Cardiac muscle cell (in vitro differentiated cells and primary cell): ENCODE measurements at places on chromosomes 16 and 17.

- DNase-seq = no peak
Observed at GRCh38 chr17:62030264-62030663, 34.8 kb downstream of the MED13 start.

GRCh38 chr17:73323409-73324159 lies 11.8 kb upstream of the CDC42EP4 start:
- peak; percentile 52 for DNase-seq

- DNase-seq = peak; percentile 92
Observed at GRCh38 chr17:74454197-74455024, 12.0 kb upstream of the CD300A start.

DNA sequence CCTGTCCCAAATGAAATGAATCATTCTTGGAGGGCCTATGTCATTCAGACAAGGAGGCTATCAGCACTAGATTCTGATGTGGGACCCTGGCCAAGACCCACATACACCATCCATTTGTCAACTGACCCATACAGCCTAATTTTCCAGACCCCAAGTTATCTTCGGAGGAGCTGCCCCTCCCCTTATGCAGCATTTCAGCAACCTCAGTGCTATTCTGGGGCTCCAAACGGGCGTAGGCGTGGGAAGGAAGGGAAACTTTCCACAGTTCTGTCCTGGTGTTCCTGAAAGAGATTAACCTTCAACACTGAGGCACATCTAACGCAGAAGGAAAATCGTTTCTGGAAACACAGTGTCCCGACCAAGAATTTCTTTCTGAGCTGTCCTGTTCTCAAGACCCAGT lies 86.7 kb downstream of the MYH11 start:
- no peak for DNase-seq

GRCh38 chr17:48681609-48682008 lies 40.7 kb downstream of the PRAC1 start:
- no peak for DNase-seq

GRCh38 chr17:45320931-45321461 lies 4.2 kb upstream of the MAP3K14 start:
- peak; percentile 85 for DNase-seq

- no peak for DNase-seq
Observed at GRCh38 chr17:17557796-17558195, 33.7 kb downstream of the PEMT start.

DNA sequence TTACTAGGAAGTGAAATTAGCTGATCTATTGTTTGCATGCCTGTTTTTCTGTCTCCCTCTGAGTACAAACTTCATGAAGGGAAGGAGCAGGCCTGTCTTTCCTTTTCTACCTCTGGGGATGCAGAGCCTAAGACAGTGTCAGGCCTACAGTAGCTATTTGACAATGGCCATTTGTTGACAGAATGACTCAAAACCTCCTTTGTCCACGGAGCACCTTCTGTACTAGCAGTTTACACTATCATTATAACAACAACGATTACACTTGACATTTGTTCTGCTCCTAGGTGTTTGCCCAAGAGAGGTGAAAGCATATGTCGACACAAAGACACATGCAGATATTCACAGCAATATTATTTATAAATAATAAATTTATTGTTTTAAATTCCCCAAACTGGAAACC lies 132.3 kb upstream of the IRX3 start:
- DNase-seq = no peak

GRCh38 chr17:75365009-75365930 lies 40.2 kb downstream of the GRB2 start:
- no peak for DNase-seq
